ENCODE measurements at places on chromosomes 2 and 18.

GRCh38 chr2:197286805-197287595 lies 23.6 kb downstream of the ANKRD44 start:
- DNase-seq: peak; percentile 64

- no peak for DNase-seq
These were observed 37.5 kb downstream of the CABLES1 start for GRCh38 chr18:23172591-23173380.

GRCh38 chr18:61731693-61732376 lies 161.0 kb downstream of the RNF152 start:
- no peak for DNase-seq

DNA sequence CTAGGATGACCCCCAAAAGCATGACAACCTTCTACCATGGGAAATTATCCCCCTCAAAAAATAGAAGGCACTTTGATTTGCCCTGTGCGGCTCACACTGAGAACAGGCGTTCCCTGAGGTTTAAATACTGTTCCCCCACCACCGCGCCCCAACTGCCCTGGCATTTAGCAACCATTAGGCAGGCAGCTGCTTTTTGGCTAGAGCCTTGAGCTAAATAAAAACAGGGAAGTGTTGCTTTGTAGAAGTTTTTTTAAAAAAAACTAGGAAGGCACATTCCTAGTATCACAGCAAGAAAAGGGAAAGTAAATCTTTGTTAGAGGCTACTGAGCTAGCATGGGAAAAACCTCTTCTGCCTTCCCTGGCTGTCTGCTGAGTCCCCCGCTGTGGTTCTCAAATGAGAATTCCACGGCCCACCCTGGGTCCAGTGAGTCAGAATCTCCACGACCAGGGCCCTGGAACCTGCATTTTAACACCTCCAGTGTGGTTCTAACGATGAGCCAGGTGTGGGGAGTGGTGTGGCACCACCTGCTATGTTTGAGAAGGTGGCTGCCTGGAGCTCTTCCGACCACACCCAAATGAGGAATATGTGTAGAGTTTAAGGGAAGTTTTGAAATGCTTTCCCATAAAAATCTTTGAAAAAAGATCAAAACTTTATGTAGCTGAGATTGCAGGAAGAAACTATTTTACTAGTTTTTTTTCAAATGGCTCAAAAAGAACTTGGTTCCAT lies 66.4 kb downstream of the VIT start:
- DNase-seq: no peak

DNA sequence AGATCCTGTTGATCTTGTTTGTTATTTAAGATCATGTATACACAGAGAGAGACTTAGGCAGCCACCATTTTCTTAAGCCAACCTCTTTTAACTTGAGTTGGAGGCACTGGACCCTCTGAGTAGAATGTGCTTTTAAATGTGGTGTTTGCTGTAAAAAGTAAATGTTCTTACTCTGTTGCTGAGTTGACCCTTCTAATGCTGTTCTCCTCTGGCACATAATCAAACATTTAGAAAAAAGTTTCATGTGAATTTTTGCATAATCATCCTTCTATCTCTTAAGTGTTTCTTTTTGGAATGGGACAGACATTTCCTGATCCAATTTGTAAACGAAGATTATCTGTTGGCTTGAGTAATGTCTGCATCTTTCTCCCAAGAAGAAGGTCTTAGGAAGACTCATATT lies 255.1 kb upstream of the ETAA1 start:
- no peak for DNase-seq

- DNase-seq: no peak
These were observed 38.9 kb upstream of the MGAT4A start for GRCh38 chr2:98769784-98770183.

GRCh38 chr2:161357097-161357496 lies 48.9 kb downstream of the PSMD14 start:
- DNase-seq: no peak

DNA sequence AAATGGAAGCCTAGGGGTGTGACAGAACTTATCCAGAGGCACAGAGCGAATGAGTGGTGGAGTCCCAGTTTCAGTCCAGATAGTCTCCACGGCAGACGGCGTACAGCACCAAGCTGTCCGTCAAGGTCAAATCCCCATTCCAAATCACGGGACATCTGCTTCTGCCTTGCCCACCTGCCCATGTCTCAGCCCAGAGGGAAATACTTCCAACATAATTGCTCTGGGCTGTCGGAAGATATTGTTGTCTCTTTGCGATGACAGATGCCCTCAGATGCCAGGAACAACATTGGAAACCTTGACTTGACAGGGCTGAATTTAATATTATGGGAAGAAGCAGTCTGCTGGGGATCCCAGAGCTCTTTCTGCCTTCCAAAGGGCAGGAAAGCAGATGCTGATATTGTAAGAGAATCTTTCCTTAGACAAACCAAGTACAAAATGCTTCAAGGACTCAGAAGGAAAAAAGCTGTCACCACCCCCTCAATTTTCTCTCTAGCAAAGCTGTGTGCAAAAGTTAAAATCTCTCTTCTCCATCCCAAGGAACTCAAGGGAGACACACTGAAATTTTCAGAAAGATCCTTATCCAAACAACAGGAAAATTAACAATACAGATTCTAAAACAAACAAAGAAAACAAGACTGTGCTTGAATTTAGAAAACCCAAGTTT lies 364.0 kb downstream of the LRATD1 start:
- DNase-seq: no peak

DNA sequence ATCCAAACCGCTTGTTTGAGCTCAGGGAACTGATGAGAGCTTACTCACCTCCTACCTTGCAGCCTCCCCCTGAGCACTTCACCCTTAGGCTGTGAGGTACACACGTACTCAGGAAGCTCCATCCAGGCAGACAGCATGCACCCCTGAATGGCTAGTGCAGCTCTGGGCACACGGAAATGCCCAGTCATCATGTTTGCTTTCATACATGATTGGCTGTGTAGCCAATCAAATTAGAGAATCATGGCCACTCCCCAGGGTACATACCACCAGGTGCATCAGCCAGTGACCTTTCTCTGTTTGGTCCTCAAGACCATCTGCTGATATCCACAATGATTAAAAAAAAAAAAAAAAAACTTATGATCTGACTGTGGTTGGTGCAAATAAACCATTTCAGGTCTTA lies 42.1 kb downstream of the RNF152 start:
- DNase-seq: no peak

- no peak for DNase-seq
These were observed 178.1 kb downstream of the SLC8A1 start for GRCh38 chr2:40273734-40274182.

GRCh38 chr18:6636091-6636490 lies 93.4 kb upstream of the ARHGAP28 start:
- DNase-seq: no peak

- no peak for DNase-seq
These were observed 454.7 kb downstream of the CBLN2 start for GRCh38 chr18:72089432-72089831.

DNA sequence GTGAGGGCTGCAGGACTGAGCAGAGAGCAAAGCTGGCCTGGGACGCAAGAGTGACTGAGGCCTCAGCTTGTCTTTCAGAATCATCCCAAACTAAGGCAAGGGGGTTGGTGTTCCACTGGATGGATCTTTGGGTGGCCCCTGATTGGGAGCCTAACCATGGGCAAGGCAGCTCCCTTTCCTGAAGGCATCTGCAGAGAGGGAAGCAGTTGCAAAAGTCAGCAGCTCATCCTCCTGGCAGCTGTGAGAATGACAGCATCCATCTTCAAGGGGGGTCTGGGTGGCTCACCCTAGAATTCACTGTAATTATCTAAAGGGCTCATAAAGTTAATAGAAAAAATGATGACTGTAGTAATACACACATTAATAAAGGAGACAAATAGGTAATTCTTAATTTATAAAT lies 46.5 kb upstream of the RAB31 start:
- DNase-seq: no peak

DNA sequence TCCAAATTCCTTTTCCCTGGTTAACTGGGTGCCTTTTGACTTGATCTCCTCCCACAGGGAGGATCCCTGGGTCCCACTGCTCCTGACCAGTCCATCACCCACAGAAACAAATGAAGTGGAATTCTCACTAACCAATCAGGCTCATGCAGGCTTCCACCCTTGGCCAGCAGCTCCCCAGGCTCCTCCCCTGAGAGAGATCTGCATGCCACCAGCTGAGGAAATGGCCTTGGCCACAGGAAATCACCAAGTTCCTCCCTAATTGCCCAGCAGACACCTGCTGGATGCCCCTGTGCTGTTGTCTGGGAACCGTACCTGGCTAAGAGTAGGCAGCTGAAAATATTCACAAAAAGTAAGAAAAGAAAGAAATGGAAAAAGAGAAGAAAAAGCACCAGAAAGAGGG lies 207.4 kb downstream of the NCK2 start:
- DNase-seq: no peak

GRCh38 chr18:68299906-68300305 lies 415.0 kb downstream of the TMX3 start:
- peak; percentile 91 for DNase-seq

GRCh38 chr2:227164763-227165291 lies 403 bp downstream of the COL4A3 start:
- no peak for DNase-seq

DNA sequence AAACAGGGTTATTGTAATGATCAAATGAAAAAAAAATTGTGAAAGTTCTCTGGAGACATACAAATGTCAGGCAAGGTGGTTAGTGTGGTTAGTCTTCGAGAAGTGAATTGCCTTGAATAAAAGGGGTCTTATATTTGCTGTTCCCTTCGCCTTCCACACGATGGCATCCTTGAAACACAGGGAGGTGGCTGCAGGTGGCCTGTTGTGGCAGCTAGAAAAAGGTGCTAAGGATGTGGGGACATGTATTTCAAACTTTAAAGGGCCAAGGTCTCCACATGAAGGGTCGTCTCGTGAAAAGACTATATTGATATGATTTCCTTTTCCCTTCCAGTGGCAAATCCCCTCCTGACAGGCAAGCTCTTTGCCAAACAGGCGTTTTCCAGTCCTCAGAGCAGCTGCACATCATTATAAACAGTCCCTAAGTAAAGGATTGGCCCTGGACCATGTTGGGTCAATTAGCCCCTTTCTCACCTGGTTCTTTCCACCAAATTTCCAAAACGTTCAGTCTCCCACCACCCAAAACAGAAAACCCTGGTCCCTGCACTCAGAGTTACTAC lies 68.5 kb downstream of the COPS8 start:
- no peak for DNase-seq

DNA sequence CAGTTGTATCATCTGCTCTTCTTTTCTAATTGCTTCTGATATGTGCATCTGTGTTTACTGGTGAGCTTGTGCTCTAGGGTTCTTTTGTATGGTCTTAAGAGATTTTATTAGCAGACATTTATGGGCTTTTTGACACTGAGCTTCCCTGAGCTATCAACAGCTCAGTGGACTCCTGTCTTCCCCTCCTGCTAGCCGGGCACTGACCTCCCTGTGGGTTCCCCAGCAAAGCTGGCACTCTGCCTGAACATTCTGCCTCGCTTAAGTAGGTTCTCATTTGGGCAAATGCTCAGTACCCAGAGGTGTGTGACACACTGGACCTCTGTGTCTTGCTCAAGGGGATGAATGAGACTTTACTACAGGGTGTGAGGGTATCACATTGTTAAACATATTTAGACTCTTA lies 15.8 kb downstream of the TRAF3IP1 start:
- no peak for DNase-seq

- DNase-seq: peak; percentile 39
These were observed 68.1 kb upstream of the CSRNP3 start for GRCh38 chr2:165401285-165401852.

DNA sequence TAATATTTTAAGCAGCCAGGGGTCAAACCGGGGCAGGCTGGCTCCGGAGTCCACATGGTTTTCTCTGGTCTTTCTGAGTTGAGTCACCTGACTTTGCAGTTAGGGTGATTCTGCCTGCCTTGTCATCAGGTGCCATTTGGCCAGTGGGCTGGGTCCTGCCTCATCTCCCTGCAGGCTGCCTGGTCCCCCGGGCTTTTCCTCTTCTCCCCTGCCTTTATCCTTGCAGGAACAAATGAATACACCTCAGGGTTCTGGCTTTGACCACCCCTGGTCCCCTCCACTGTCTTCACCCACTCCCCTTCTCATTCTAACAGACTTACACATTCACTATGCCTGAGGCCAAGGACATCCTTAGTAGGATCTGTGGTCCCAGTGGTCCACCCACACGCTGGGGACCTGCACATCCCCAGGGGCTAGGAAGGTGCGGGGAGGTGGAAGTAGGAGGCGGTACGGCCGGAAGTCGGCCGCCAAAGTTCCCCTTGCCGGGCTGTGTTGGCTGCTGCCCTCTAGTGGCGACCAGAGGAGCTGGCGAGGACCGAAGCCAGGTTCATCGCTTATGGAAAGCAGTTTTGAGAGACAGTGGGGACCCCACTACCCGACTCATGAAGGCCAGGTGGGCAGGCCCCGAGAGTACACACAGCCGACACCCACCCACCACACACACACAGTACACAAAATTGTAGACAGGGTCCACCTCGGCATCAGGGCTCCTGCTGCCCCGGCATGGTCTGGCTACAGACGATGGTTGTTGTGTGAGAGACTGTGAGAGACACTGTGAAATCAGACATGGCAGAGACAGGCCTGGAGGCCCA lies 6.3 kb upstream of the TEX261 start:
- no peak for DNase-seq

- DNase-seq: peak; percentile 69
These were observed 81.2 kb upstream of the LTBP1 start for GRCh38 chr2:32865399-32866068.

DNA sequence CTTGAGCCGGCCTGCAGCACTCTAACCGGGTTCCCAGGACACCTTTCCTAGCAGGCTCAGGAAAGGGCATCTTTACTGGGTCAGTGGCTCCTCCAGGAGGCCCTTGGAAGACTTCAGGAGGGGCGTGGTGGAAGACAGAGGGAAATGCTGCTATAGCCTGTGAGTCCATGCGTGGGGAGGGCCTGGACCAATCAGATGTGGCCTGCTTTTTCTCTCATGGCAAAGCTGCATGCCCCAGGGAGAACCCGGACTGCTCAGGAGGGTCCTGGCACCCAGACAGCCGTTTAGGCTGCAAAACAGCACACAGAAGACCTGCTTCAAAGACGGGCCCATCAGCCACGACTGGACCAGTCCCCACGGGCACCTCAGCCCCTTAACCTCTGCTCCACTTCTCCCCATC lies 84.4 kb downstream of the EIPR1 start:
- no peak for DNase-seq

DNA sequence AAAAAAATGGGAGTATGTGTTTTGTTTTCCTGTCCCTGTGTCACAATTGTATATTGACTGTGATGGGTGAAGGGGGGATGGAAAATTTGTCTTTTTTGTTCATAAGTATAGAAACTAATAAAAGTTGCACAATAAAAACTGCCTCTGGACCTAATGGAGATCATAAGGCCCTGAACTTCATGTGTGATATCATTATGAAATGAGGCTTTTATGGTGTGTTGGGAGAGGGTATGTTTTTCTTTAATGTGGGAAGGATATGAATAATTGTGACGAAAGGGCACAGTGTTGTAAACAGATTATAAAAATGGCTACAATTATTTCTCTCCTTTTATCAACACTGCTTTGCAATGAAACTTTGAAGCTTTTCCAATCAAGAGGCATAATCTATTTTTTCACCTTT lies 1889.3 kb upstream of the CELF4 start:
- no peak for DNase-seq

GRCh38 chr2:144509879-144510221 lies 10.1 kb downstream of the ZEB2 start:
- DNase-seq: no peak

GRCh38 chr2:208074610-208075356 lies 49.5 kb upstream of the PLEKHM3 start:
- DNase-seq: no peak

All from foreskin keratinocyte (primary cell).